ENCODE measurements at places on chromosomes 2 and 18. TPM values are rescaled to one million over a fixed set of nuclear protein-coding genes. Genes with fewer than 3 reads are reported as not detected.

Gene ANKRD62
- total RNA-seq: not detected

- H3K4me3 ChIP-seq: no peak overlapping the region
- no peaks in the 10 kb centered on the region for H3K36me3 ChIP-seq
- DNase-seq: no peak
- H3K27ac ChIP-seq: no peak overlapping the region
- no peaks in the 10 kb centered on the region for H3K27me3 ChIP-seq
- no peaks in the 10 kb centered on the region for H3K4me1 ChIP-seq
These were observed 8.9 kb downstream of the ADAM23 start for GRCh38 chr2:206452242-206452641.

DNA sequence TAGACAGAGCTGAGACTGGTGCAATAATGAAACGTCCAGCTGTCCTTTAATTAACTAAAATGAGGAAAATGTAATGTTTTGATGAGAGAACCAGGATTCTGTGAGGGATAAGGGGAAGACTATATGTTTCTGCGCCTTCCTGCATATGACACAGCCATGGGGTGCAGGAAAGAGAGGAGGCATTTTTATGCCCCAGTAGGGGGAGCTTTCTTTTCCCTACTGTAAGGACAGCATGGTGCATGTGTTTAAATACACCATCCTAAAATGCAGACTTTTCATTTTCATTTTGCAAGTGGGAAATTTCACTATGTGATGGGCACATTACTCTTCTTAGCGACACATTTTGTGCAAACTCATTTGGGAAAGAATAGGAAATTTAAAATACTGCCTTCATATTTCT lies 446.1 kb downstream of the ARHGAP15 start:
- H3K36me3 ChIP-seq: no peaks in the 10 kb centered on the region
- H3K27ac ChIP-seq: no peak overlapping the region
- no peak for DNase-seq
- no peak overlapping the region for H3K4me3 ChIP-seq
- no peaks in the 10 kb centered on the region for H3K4me1 ChIP-seq
- H3K27me3 ChIP-seq: no peaks in the 10 kb centered on the region

Gene ANKRD30B
- not detected for total RNA-seq

Gene DOK6
- 0.83 TPM for total RNA-seq

DNA sequence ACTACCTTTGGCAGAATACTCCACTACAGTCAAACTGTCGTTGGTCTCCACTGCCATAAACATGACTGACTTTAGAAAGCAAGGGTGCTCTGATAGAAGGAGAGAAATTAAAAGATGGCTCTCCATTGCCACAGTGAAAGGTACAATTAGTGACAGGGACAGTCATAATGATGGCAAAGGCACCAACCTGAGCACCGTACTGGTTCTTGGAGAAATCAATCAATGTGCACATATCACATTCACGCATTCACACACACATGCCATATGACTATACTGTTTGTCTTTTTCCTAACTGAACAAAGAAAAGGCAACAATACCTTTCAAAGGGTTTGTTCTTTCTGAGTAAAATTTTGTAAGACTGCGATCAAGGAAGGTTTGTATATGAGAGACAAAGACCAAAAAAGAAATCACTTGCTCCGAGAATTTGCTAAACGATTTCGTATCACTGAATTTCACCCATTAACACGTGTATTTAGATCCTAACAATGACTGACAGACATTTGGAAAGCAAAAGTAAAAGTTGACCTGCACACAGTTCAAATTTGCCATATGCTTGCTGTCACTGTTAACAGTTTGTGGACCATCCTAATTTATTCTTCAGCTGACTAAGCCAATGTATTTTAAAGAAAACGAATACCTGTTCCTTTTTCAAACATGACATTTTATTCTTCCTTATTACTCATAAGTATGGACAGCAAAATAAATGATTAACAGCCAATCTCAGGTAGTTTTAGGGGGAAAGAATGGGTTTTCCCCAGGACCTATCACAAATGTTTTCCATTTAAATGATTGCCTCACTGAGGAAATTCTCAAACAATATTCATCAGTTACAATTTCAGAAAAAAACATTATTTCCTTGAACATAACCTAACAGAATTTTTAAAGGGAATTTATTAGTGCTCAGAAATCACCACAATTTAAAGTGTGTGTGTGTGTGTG lies 644.4 kb downstream of the ZEB2 start:
- H3K4me3 ChIP-seq: no peak overlapping the region
- H3K36me3 ChIP-seq: no peaks in the 10 kb centered on the region
- no peaks in the 10 kb centered on the region for H3K4me1 ChIP-seq
- no peak overlapping the region for H3K27ac ChIP-seq
- no peak for DNase-seq
- H3K27me3 ChIP-seq: no peaks in the 10 kb centered on the region

DNA sequence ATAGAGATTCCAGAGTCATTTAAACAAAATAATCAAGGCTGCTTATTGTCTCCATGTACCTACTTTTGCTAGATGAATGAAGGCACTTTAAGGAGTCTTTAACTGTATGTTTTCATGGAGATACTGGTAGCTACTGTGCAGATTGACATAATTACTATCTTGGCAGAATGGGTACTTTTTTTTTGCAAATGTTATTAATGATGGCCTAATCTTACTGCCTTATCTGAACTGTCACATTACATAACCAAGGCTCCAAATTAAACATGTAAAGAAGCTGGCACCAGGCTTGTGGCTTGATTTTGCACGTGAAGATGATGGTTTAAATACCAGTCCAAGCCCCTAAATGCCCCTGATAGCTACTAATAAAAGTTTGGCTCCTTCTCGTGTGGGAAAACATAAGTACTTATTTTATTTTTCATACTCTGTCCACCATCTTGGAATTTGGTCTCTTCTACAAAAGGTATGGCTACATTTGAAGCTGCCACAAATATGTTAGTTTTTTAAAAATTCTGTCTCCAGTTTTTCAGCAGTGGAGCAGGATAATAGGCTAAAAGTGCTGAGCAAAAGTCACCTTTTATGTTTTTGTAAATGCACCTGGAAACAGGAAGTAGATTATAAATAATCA lies 4.1 kb downstream of the TRIB2 start:
- no peaks in the 10 kb centered on the region for H3K27me3 ChIP-seq
- peak overlapping the region; percentile 84 for H3K4me3 ChIP-seq
- H3K36me3 ChIP-seq: no peaks in the 10 kb centered on the region
- peak overlapping the region; percentile 96 for H3K27ac ChIP-seq

DNA sequence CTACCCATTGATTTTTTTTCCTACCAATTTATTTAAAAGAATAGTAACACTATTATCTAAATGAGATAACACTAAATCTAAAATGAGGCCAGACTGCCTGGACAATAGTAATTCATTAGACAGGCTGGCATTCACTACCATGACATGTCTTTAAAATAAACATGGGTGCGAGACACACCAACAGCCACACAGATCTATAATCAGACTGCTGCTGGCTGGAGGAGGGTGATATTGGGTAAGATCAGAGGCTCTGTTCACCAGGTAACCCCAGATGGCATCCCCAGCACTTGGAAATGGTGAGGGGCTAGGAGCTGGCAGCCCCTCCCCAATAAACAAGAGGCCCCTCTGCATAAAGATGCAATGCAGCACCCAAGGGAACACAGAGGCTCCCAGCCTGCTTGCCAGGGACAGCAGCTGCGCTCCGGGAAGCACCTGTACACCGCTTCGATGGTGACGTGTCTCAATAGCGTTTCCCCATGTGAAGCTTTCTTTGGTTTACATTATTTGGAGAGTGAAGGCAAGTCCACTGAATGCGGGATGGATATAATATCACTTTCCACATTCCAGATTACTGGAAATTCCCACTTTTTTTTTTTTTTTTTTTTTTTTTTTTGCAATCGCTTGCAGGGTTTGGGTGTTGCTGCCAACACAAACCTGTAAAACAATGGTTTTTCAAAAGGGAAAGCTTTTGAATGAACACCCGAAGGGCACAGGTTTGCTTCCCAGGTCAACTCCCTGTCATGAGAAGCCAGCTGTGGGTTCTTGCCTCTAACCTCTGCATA lies 159.0 kb downstream of the ZNF516 start:
- H3K27ac ChIP-seq: no peak overlapping the region
- no peaks in the 10 kb centered on the region for H3K27me3 ChIP-seq

Gene RTP5
- total RNA-seq: not detected

- H3K4me1 ChIP-seq: no peaks in the 10 kb centered on the region
- H3K27ac ChIP-seq: no peak overlapping the region
- no peaks in the 10 kb centered on the region for H3K27me3 ChIP-seq
- no peak overlapping the region for H3K4me3 ChIP-seq
- no peak for DNase-seq
- no peaks in the 10 kb centered on the region for H3K36me3 ChIP-seq
These were observed 40.2 kb downstream of the GRB14 start for GRCh38 chr2:164581050-164581449.

DNA sequence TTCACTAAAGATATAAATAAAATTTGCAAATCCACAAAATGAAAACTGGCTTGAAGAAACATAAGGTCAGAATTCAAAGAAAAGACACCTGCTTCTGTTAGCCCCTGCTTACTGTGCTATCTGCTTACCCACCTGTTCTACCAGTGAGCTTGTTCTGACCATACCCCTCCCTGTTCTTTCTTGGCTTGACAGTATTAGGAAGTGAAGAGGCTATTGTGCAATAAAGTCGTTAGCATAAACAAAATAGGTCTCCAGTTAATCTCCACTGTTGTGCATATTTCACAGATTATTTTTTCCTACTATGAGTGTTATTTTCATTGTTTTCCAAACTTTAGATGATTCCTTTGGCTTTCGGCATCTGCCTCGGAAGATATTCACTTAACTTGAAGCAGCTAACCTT lies 322.1 kb downstream of the CCDC85A start:
- no peak overlapping the region for H3K27ac ChIP-seq
- no peaks in the 10 kb centered on the region for H3K4me1 ChIP-seq
- no peaks in the 10 kb centered on the region for H3K27me3 ChIP-seq
- DNase-seq: no peak

Gene POU3F3
- 0.11 TPM for total RNA-seq

Gene SFTPB
- total RNA-seq: 119 TPM

Gene RNU2-63P
- not detected for total RNA-seq

DNA sequence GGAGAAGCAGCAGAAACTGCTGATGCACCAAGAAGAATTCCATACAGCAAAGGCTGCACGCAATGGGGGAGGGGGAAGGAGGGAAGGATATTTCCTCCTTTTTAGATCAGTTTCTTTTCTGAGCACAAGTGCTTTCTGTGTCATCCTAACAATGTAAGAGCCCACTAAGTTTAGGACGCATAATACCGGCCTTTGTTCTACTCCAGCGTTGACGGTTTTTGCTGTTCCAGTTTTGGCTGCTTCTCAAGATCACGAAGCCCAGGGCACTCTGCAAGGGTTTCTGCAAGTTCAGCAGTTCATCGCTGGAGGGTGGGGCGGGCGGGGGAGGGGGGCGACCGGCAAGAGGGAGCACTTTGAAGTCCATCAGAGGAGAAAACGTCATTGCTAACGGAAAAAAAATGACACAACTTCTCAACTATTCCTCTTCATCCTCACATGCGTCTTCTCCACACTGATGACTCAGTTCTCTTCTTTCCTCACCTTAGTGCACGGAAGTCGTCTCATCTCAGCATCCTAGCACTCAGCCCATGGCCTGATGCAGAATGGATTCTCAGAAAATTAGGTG lies 8.7 kb downstream of the FAM178B start:
- peak overlapping the region; percentile 18 for H3K4me3 ChIP-seq
- no peak overlapping the region for H3K27ac ChIP-seq
- DNase-seq: no peak
- H3K36me3 ChIP-seq: no peaks in the 10 kb centered on the region
- H3K4me1 ChIP-seq: peaks cover 5% of the 10 kb centered on the region
- H3K27me3 ChIP-seq: no peaks in the 10 kb centered on the region

Gene PROKR1
- total RNA-seq: not detected

Gene BOK
- 118 TPM for total RNA-seq

GRCh38 chr2:236744716-236745115 lies 175.1 kb downstream of the ACKR3 start:
- no peak for DNase-seq
- no peaks in the 10 kb centered on the region for H3K27me3 ChIP-seq
- no peak overlapping the region for H3K27ac ChIP-seq
- H3K36me3 ChIP-seq: no peaks in the 10 kb centered on the region
- no peak overlapping the region for H3K4me3 ChIP-seq

Gene ZNF892
- 12.0 TPM for total RNA-seq

DNA sequence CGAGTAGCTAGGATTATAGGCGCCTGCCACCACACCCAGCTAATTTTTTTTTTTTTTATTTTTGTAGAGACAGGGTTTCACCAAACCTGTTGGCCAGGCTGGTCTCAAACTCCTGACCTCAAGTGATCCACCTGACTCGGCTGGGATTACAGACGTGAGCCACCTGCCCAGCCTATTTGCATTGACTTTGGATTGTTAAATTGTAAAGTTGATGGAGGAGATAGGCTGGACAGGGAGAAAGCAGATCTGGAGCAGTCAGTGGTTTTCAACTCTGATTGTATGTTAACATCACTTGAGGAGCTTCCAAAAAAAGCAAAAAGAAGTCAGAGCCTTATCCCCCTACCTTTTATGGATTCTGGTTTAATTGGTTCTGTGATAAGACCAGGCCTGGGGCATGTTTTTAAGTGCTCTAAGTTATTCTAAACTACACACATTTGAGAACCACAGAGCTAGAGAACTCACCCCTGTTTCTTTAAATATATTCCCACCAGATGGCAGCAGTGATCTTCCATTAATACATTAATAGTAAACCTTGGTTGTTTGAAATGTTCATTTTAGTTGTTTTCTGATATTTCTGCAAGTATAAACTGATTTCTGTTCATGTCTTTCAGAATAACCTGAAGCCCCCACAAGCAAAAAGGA lies 7.5 kb downstream of the C2orf49 start:
- no peak for DNase-seq
- no peaks in the 10 kb centered on the region for H3K4me1 ChIP-seq
- H3K36me3 ChIP-seq: peaks cover 58% of the 10 kb centered on the region
- no peaks in the 10 kb centered on the region for H3K27me3 ChIP-seq

DNA sequence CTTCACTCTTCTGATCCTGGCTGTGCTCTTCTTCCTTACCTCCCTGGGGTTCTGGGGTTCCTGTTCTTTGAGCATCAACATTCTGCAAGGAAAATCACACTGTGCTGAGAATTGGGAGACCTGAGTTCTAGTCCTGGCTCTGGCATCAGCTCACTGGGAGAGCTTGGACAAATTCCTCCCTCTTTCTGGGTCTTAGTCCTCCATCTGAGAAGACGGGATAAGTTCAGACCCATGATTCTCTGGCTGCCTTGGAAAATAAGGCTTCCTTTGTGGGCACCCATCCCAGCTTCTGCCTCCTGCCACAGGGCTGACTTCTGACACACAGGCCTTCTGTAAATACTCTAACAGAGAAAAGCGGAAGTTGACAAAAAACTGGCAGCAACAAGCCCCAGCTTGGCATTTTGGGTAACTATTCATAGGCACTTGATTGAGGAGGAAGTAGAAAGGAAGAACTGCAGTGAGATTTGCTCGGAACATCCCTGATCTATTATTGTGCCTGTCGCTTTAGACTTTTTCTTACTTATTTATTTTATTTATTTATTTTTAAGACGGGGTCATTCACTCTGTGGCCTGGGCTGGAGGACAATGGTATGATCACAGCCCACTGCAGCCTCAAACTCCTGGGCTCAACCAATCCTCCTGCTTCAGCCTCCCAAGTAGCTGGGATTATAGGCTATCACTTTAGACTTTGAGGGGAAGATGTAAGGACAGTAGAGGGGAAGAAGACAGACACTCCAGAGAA lies 7.9 kb downstream of the PCBP1 start:
- no peaks in the 10 kb centered on the region for H3K27me3 ChIP-seq
- H3K36me3 ChIP-seq: no peaks in the 10 kb centered on the region
- peak overlapping the region; percentile 4 for H3K4me3 ChIP-seq
- peaks cover 29% of the 10 kb centered on the region for H3K4me1 ChIP-seq
- peak overlapping the region; percentile 82 for H3K27ac ChIP-seq
- no peak for DNase-seq
